ENCODE measurements at places on chromosomes 7 and 10.

- no peak for DNase-seq
Measured at GRCh38 chr10:24272374-24272773, 63.4 kb downstream of the KIAA1217 start.

DNA sequence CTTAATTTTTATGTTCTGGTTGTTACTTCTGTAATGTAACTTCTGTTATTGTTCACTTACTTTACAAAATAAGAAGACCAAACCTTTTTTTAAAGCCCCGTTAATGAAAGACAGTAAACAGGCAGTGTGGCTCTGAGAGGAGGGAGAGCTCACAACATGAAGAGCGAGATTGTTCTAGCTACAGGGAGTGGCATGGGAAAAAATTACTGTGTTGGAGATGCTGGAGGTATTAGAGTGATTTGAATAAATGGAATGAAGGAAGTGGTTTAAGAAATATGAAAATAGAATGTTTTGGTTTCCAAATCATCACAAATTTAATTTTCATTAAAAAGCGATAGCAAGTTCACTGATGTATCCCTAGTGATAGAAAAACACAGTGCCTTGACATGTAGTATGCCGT is 31.8 kb downstream of the REEP3 start:
- DNase-seq, result no peak

- DNase-seq, result no peak
Measured at GRCh38 chr10:112124866-112125265, 58.7 kb downstream of the GPAM start.

DNA sequence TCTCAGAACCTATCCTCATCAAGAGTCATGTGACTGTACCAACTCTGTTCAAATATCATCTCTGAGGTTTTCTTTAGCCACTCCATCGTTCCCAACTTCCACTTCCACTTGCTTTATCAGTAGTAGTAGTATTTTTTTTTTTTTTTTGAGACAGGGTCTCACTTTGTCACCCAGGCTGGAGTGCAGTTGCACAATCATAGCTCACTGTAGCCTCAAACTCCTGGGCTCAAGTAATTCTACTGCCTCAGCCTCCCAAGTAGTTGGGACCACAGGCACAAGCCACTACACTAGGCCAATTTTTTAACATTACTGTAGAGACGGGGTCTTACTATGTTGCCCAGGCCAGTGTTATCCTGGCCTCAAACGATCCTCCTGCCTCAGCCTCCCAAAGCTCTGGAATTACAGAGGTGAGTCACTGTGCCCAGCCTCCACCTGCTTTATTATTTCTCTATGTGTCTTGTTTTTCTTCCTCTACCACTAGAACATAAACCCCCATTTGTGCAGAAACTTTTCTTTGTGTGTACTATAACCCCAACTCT is 5.9 kb downstream of the NCAPG2 start:
- DNase-seq, result no peak

DNA sequence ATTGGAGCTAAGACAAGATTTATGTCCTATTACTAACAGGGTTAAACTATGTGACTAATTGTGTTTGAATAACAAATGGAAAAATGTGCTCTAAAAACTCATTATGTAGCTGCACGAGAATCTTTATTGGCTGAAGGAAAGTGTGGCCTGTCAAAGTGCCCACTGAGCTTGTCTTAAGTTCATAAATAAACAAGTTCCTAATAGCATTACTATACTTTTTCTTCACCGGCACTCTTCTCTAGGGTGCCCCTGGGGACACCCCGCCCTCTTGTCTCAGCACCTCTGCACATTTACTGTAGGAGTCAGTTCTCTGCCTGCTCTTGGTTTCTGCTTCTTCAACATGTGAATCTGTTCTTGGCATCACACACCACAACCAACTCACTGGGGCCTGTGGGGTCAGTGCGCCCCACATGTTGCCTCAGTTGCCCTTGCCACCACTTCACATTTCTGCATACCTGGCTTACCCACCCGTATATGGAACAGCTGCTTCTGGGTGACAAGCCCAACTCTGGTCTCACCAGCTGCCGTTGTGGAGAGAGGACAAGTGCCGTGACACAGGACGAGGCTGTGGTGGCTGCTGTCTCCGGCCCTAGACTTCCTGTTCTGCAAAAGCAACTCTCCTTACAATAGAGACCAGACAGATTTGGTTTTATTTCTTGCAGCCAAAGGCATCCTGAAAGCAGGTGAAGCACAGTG is 96.3 kb upstream of the DDC start:
- no peak for DNase-seq

- no peak for DNase-seq
Measured at GRCh38 chr7:124893140-124893827, 36.3 kb downstream of the POT1 start.

Measured in activated CD4-positive, alpha-beta T cell treated with anti-CD3 and anti-CD28 coated beads, Interleukin-2, amount 50 U/mL, for 48 hours (primary cell).